Testis (tissue), 5 donors: ENCODE measurements at places on chromosomes 1 and 21.

GRCh38 chr1:229114850-229115365, 156.0 kb upstream of the RAB4A start:
- no peak overlapping the region for H3K27ac ChIP-seq
- peaks cover 31% of the 10 kb centered on the region for H3K4me1 ChIP-seq
- no peak overlapping the region for H3K4me3 ChIP-seq
- no peaks in the 10 kb centered on the region for H3K27me3 ChIP-seq
- DNase-seq: no peak

- no peaks in the 10 kb centered on the region for H3K36me3 ChIP-seq
- no peaks in the 10 kb centered on the region for H3K27me3 ChIP-seq
- peaks cover 12% of the 10 kb centered on the region for H3K4me1 ChIP-seq
- no peak overlapping the region for H3K27ac ChIP-seq
Measured at GRCh38 chr1:235938709-235939479, 72.2 kb upstream of the LYST start.

DNA sequence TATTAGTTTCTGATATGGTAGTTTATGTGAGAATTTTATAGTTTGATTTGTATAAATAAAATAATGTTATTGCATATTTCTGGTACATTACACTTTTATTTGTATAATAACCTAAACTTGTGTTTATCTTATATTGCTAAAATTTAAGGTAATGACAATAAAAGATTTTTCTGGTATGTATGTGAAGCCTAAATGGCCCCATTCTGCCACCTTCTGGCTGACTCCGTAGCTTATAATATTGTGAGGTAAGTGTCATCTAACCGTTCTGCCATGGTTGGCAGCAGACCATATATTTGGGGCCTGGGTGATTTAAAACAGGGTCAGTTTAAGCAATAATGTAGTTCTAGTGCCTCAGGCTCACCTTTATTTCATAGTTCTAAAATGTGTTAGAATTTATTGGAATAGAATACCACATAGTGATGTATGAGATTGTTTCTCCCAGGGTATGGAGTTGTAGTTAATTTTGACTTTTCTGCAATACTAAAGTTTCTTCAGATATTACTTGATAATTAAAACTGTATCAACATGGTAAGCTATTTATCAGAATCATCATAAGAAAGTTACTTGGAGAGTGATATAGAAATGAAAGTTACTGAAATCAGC, 21.2 kb upstream of the PRKACB start:
- H3K27ac ChIP-seq: no peak overlapping the region
- no peak overlapping the region for H3K4me3 ChIP-seq
- no peaks in the 10 kb centered on the region for H3K36me3 ChIP-seq
- DNase-seq: peak; percentile 79
- H3K27me3 ChIP-seq: no peaks in the 10 kb centered on the region
- no peaks in the 10 kb centered on the region for H3K4me1 ChIP-seq

- H3K36me3 ChIP-seq: no peaks in the 10 kb centered on the region
- no peak overlapping the region for H3K27ac ChIP-seq
- no peak overlapping the region for H3K4me3 ChIP-seq
- H3K27me3 ChIP-seq: no peaks in the 10 kb centered on the region
- H3K4me1 ChIP-seq: no peaks in the 10 kb centered on the region
- DNase-seq: no peak
Measured at GRCh38 chr1:106232128-106232527, 824.3 kb upstream of the PRMT6 start.

DNA sequence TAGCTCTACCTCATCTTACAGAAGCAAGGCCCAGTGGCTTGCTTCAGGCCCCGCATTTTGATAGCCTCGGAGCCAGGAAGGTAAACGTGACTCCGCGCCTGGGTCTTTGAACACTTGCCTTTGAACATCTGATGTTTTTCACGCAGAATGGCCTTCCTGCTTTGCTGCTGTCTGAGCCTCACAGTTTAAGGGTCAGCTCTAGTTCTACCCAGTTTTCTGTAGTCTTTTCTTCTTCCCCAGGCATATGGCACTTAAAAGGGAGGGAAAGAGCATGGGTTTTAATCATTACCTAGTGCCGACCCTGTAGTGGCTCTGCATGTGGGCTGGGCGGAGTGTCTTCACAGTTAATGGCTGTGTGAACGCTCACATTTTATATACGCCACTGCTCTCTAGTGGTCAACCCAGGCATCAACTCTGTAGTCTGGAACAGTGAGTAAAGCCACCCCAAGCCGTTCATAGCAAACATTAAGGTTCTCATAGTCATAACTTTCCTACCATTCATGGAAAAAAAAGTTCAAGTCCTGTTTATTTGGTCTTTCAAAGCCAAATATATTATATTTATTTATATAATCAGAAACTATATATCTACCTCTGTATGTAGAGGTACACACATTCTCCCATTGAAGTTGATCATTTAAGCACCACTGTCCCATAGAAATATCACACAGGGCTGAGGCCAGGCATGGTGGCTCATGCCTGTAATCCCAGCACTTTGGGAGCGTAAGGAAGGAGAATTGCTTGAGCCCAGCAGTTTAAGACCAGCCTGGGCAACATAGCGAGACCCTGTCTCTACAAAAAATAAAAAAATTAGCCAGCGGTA, 78.1 kb downstream of the IER5 start:
- H3K4me1 ChIP-seq: no peaks in the 10 kb centered on the region
- no peak overlapping the region for H3K4me3 ChIP-seq
- H3K27ac ChIP-seq: no peak overlapping the region
- H3K36me3 ChIP-seq: no peaks in the 10 kb centered on the region

DNA sequence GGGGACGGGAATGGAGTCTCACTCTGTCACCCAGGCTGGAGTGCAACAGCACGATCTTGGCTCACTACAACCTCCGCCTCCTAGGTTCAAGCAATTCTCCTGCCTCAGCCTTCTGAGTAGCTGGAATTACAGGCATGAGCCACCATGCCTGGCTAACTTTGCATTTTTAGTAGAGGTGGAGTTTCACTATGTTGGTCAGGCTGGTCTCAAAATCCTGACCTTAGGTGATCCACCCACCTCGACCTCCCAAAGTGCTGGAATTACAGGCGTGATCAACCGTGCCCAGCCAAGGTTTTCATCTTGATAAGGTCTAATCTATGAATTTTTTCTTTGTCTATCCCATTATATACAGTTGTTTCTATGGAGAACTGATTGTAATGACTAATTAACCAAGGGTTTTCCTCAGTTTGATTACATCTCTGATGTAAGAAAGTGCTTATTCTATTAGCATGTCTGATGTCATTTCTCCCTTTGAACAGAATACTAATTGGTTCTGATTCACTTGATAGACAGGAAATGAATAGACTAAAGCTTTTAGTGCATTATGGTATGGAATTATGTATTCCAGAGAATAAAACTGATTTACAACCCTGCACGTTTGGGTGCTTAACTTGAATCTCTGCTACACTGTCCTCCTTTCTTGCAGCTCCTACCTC, 11.9 kb downstream of the PACC1 start:
- H3K27me3 ChIP-seq: no peaks in the 10 kb centered on the region
- no peak overlapping the region for H3K27ac ChIP-seq
- no peak overlapping the region for H3K4me3 ChIP-seq

DNA sequence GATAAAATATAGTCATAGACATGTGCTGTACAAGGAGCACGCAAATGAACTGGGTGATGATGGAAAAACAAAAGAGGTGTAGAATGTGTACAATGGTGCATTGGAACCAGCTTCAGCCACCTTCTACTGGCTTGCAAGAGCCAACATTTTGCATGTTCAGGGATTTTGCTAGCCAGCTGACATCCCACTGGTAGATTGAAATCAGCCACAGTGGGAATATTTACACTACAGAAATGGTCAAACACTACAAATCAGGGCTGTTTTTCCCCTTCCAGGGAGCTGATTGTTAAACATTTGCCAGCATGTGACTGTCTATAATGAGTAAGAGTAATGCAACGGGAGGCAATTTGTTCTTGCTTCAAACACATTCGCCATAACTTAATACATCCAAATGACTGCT, 23.2 kb downstream of the PMVK start:
- no peak overlapping the region for H3K27ac ChIP-seq
- H3K4me3 ChIP-seq: no peak overlapping the region
- no peaks in the 10 kb centered on the region for H3K36me3 ChIP-seq
- no peak for DNase-seq
- no peaks in the 10 kb centered on the region for H3K4me1 ChIP-seq

DNA sequence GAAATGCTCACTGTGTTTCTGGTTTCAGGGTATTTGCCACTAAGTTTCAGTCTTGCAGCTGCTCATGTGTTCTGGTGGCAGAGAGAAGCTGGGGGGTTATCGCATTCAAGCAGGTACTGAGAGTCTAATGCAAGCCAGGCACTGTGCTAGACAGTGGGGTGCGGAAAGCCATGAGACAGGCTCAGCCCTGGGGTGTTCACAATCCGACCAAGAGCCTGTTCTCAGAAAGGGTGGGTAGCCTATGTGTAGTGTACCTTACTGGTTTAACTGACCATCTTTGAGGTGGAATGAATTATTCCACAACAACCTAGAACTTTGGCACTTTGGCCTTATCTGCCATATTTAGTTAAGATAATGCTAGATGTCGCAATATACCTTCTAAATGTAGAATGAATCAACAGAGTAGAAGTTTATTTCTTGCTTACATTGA, 55.3 kb upstream of the ROR1 start:
- H3K4me3 ChIP-seq: no peak overlapping the region
- H3K27ac ChIP-seq: no peak overlapping the region
- no peak for DNase-seq
- no peaks in the 10 kb centered on the region for H3K36me3 ChIP-seq
- no peaks in the 10 kb centered on the region for H3K27me3 ChIP-seq
- no peaks in the 10 kb centered on the region for H3K4me1 ChIP-seq
